ENCODE measurements at places on chromosomes 7 and 10.
A peak's percentile ranks its signal among the peaks of the same experiment; 100 is the strongest.

- no peak for DNase-seq
Measured at GRCh38 chr7:93315896-93316295, 83.7 kb downstream of the VPS50 start.

DNA sequence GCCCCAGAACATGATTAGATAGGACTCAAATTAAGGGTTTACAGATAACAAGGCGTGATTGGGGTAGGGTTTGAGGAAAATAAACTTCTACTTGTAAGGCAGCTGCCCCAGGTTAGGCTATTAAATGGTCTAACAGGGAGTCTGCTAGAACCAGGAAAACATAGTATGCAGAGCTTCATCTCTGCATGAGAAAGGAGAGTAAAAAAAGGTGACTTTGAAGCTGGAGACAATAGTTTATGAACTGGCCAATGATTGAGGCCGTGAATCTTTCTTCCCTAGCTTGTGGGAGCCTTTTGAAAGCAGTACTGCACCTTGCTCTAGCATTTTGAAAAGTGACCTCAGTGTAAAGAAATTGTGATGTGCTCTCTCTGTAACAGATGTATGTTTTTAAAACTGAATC, 48.5 kb upstream of the STARD3NL start:
- DNase-seq: no peak

DNA sequence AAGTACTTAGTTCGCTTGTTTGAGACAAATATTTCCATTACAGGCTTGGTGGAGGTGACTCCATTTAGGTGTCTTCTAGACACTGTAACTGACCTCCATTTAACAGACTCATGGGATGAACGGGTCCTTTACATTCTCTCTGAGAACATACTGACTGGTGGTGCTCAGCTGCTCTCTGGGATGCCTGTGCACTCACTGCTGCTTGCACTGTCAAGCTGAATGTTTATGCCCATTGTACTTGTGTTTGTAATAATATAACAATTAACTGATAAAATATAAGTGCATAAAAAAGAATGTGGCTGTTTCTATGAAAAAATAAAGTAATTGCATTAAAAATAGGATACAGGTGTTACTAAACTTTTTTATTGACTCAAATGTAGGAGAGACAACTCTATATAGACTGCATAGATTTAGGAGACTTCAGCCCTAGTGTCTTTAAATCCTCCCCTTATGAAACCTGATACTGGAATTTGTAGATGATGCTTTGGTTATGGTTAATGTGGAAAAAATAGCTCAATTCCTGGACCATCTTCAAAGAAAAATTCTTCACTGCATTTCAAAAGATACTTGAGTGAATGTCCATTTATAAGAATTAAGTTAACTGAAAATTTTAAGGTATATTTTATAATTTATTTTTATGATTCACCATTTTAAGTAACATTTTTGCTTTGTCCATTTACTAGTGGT, 85.4 kb downstream of the CDK14 start:
- no peak for DNase-seq

DNA sequence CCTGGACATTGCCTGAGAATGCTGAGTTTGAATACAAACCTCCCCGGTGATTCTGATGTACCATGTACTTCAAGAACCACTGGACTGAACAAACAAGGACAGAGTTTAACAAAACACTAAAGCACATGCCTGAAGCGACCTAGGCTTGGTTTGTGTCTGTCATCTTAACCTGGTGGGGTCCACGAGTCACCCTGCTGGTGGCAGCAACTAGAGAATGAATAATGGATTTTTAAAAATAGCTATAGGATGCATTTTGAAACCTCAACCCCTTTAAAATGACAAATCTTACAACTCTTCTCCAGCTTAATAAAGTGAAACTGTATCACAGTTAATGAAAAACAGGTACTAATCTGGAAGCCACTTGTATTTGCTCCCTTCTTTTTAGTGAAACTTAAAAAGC, 25.2 kb downstream of the CDHR3 start:
- DNase-seq: no peak

- DNase-seq: peak; percentile 68
Measured at GRCh38 chr10:132146271-132146671, 40.5 kb upstream of the DPYSL4 start.

DNA sequence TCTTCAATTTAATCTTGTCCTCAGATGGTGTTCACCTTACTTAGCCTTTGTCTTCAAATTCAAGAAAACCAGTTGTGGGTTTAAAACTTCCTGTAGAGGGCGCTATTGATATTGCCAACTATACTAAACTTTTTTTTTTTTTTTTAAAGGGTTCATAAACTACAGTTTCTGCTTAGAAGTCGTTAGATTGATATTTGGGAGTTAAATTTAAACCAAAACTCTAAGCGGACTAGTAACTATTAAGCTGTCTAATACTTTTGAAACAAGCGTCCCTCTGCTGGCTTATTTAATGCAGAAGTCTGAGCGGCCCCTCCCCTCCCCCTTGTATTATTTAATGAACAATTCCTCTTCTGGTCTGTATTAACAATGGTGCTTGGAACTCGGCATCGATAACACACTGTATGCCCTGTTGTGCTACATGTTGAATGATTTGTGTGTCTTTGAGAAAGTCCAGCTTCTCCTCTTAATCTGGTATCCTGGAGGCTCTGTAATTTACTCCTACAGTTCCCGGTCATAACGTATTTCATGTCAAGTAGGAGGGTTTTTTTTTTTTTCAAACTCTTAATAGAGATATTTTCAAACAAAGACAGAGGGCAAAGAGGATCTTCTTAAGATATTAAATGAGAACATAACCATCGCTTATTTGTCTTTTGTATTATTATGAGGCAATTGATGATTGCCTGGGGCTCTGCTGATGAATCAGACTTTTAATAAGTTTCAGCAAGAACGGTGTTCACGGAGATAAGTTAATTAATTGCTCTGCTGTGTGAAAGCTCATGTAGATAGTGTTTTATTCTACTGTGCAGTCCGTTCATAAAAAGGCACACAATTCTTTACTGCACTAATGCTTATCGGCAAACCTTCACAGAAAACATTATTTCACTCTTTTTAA, 22.6 kb upstream of the CREB5 start:
- DNase-seq: no peak

- DNase-seq: peak; percentile 91
Measured at GRCh38 chr7:159068488-159068811, 76.2 kb downstream of the VIPR2 start.

GRCh38 chr10:88783724-88784123, 18.8 kb upstream of the LIPM start:
- no peak for DNase-seq

DNA sequence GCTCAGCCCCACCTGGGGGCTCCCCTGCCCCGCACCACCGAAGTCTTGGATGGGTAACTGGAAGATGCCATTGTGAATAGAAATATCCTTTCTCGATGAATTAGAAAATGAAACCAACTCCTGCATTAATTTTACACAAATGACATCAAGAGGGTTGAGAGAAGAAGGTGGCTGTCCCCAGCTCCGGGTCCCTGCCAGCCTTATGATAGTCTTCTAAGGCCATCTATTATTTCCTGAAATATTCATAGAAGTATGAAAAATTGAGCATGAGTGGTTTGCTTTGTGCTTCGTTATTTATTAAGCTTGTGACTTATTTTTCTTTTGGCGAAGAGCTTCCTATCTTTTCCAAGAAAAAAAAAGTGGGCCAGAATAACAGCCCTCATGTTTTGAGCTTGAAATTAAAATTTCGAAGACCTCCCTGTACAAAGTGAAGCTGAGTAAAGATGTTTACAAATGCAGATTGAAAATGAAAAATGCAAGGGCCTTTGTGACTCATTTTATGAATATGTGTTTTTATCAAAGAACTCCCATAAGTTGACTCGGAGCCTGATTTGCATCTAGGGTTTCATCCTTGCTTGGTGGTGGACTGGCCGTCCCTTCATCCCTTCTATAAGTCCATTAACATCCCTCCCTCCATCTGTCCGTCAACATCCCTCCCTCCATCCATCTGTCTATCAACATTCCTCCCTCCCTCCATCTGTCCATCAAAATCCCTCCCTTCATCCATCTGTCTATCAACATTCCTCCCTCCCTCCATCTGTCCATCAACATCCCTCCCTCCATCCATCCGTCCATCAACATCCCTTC, 20.5 kb upstream of the CFAP46 start:
- DNase-seq: no peak

DNA sequence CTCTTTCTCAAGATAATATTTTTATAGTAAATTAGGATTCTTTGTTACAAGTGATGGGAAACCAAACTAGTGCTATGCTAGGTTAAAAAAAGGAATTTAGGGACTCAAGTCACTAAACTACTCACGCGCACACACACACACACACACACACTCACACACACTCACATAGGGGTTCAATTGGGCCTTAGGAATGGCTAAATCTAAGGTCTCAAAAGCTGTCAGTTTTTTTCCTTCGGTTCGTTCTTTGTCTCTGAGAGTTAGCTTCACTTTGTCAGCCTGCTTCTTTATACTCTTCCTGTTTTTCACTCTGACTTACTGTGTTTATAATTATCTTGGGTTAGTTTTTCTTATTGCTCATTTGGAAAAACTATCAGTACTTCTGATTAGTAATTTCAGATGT, 138.9 kb downstream of the ADK start:
- DNase-seq: no peak

- no peak for DNase-seq
Measured at GRCh38 chr10:37379991-37380390, 254.6 kb downstream of the ANKRD30A start.

- no peak for DNase-seq
Measured at GRCh38 chr10:413662-414071, 275.8 kb downstream of the DIP2C start.

DNA sequence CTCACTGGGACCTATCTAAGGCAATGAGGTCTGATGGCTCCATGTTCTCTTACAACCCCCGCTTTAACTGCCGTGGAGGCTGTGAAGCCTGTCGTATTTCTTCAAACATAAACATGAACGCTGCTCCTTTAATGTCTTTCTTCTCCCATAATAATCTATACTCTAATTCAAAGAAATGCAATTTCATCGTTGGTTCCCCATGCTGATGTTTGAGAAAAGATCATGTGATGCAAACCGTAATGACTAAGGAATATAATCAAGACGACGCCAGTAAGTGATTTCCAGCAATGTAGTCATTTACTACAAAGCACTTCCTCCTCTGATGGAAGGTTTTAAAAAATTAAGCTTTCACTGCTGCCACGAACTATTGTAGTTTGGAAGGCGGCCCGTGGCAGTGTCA, 102.6 kb upstream of the NEBL start:
- DNase-seq: no peak

DNA sequence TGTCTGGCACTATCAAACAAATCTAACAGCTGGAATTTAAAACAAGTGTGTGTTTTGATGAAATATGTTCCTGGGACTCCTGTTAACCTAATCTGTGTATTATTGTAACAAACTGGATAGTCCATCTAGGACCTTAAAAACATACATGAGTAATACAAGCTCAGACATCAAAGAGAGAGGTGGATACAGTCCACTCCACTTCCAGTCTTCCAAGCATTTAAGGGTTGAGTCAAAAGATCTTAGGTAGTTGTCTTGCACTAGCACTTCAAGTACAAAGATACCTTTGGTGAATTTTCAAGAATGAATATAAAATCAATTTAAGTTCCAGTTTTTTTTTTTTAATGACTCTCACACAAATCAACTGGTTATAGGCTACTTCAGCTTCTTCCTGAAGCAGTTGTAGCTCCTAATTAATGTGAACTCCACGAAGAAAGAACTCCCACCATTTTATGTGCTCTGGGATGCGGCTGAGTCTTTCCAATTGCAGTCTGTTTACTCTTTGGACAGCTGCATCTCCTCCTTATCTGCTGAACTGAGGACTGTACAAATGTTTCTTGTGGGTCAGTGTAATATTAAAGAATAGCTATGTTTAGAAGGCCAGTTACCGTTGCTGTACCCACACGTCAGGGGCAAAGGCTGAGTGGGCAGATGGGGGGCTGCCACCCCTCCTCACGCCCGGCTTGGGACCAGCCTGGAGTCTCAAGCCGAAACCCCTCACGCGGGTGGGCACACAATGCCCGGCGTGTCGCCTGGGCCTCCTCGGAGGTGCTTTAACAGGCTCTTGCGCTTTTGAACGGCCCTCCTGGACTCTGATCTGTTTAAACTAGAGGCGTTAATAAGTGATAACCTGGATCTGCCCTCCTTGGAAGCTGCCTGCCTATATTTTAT, 2.9 kb upstream of the IGF2BP3 start:
- DNase-seq: no peak
